Spleen (tissue), 13 donors: ENCODE measurements at places on chromosomes 12 and 14. TPM values are rescaled to one million over a fixed set of nuclear protein-coding genes. Genes with fewer than 3 reads are reported as not detected.

DNA sequence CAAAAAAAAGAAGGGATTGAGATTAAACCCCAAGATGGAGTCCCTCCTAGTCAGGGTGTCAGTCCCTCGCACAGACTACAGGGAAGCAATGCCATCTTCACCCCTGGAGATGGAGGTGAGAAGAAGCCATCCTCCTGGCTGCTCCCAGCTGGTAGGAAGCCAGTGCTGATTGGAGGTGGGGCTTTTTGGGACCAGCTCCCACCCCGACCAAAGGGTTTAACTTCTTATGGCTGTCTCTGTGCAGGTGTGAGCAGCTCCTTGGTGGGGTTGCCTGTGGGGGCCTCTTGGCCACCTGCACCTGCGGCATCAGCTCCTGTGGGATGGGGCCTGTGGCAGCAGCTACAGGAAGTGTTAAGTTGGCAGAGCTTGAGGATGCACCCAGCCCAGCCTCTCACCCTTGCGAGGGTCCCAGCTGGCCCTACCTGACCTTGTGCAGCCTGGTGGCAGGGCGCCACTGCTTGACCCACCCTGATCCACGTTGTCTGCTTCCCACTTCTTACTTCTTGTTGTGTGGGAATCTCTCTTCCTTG lies 3.8 kb upstream of the KRT86 start:
- H3K36me3 ChIP-seq = no peaks in the 10 kb centered on the region
- H3K27ac ChIP-seq = no peak overlapping the region
- H3K4me3 ChIP-seq = no peak overlapping the region
- no peaks in the 10 kb centered on the region for H3K27me3 ChIP-seq

DNA sequence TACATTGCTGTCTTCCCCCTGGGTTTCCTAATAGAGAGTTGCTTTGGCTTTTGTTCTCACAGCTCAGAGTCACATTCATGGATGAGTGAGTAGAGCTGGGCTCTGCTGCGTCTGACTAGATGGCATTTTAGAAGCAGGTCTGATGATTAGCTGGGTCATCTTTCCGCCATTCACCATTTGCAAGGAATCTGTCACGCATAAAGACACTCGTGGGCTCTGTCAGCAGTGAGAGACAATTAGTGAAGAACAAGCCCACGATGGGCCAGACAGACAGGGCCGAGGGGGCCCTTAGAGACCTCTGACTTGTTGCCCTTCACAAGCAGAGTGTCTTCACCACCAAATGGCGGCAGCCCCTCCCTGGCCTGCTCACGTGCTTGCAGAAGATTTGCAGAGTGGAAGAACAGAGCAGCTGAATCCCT lies 175.0 kb downstream of the CRADD start:
- no peak overlapping the region for H3K27ac ChIP-seq
- no peak overlapping the region for H3K4me3 ChIP-seq
- H3K36me3 ChIP-seq = no peaks in the 10 kb centered on the region
- no peak for DNase-seq
- H3K27me3 ChIP-seq = no peaks in the 10 kb centered on the region

DNA sequence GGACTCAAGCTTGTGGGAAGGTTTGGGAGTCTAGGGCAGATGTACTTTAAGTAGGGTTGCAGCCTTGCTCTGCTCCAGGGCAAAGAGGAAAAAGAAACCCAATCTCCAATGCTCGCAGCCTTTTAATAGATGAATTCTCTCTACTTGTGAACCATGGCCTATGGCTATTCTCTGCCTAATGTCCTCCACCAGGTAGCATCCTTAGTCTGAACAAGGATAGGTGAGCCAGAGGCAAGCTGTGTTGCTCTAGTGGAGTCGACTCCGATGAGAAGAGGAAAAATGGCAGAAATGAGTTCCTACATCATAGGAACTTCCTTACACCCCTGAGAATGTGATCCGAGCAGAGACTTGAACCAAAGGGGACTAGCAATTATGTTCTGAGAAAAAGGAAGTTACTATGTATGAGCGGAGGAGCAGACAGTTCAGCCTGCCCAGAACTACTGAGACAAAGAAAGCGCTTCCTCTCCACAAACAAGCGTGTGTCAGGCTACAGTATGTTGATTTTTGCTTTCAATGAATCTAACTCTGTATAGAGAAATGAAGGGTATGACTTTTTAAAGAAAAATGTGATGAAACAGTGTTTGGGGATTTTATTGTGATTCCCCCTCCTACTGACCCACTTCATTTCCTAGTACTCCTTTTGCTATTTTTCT lies 153.6 kb upstream of the ARID2 start:
- no peak for DNase-seq
- H3K27me3 ChIP-seq = no peaks in the 10 kb centered on the region

GRCh38 chr14:105760691-105761344 lies 234.4 kb downstream of the TMEM121 start:
- no peaks in the 10 kb centered on the region for H3K36me3 ChIP-seq
- DNase-seq = peak; percentile 52
- no peaks in the 10 kb centered on the region for H3K4me1 ChIP-seq
- H3K27me3 ChIP-seq = no peaks in the 10 kb centered on the region
- no peak overlapping the region for H3K27ac ChIP-seq

DNA sequence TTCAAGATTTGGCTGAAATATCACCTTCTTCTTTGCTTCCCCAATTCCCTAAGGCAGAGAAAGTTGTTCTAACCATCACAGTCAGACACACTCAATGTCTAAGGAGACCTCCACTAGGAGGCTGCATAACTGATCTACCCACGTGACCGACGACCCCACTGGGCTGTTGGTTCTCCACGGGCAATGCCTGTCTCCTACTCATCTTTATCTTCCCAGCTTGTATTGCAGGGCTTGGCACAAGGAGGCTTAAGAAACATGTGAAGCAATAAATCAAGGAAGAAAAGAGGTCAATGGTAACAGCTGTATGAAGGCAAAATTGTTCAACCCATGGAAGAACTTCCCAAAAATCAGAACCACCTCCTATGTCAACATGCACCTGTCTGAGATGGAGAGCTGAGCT lies 27.1 kb downstream of the NT5DC3 start:
- no peak overlapping the region for H3K4me3 ChIP-seq
- no peaks in the 10 kb centered on the region for H3K27me3 ChIP-seq
- no peak overlapping the region for H3K27ac ChIP-seq
- no peaks in the 10 kb centered on the region for H3K36me3 ChIP-seq
- no peak for DNase-seq

GRCh38 chr14:67856827-67857226 lies 37.2 kb downstream of the RAD51B start:
- H3K4me3 ChIP-seq = no peak overlapping the region
- H3K4me1 ChIP-seq = no peaks in the 10 kb centered on the region
- no peaks in the 10 kb centered on the region for H3K27me3 ChIP-seq
- no peak overlapping the region for H3K27ac ChIP-seq

DNA sequence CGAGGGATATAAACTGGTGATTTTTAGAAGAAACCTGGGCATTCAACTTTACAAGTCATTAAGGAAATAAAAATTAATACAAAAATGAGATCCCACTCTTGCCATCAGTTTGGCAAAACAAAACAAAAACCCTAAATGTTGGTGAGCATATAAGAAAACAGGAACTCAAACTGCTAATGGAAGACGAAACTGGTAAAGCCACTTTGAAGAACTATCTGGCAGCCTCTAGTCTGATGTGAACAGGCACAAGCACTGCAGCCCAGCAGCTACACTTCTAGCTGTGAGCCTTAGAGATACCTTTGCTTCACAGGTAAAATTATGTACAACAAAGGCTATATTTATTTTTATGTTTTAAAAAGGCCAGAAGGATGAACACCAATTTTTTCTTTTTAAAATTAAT lies 459.6 kb downstream of the ZFP36L1 start:
- peaks cover 13% of the 10 kb centered on the region for H3K4me1 ChIP-seq
- H3K4me3 ChIP-seq = no peak overlapping the region
- no peak for DNase-seq
- H3K27me3 ChIP-seq = no peaks in the 10 kb centered on the region
- H3K36me3 ChIP-seq = no peaks in the 10 kb centered on the region

GRCh38 chr14:58816416-58817115 lies 178.8 kb downstream of the DACT1 start:
- no peaks in the 10 kb centered on the region for H3K36me3 ChIP-seq
- no peak for DNase-seq
- H3K4me1 ChIP-seq = no peaks in the 10 kb centered on the region
- no peaks in the 10 kb centered on the region for H3K27me3 ChIP-seq

DNA sequence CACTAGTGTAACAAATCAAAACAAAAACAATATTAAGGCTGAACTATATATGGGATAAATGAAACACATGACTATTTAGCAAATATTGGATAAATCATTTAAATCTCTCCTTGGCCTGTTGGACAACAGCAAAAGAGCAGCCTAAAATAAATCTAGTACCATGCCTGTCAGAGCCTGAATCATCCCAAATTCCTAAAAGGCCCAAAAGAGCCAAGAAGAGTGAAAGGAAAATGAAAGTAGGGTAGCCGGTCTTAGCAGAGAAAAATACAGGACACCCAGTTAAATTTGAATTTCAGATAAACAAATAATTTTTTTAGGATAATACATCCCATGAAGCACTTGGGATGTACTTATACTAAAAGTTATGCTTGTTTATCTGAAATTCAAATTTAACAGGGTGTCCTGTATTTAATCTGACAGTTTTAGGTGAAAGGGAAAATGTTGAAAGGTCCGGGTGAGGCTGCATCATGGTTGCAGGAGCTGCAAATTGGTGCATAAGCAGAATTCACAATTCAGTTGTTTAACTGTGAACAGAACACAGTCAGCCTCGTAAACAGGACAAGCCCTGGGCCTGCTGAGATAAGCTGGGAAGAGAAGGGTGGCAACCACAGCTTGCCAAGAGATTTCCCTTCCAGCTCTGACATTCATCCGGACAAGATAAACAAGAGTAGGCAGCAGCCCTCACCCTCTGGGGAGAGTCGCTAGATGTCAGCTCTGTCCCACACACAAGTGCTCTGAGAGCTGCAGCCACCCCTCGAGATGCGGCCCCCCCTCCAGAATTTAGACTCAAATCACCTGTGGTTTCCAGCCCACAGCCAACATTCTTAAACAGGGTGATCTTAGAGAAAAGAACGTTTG lies 30.3 kb downstream of the DMAC2L start:
- no peaks in the 10 kb centered on the region for H3K27me3 ChIP-seq
- DNase-seq = peak; percentile 87
- peaks cover 34% of the 10 kb centered on the region for H3K36me3 ChIP-seq
- H3K4me1 ChIP-seq = peaks cover 52% of the 10 kb centered on the region
- H3K4me3 ChIP-seq = no peak overlapping the region

DNA sequence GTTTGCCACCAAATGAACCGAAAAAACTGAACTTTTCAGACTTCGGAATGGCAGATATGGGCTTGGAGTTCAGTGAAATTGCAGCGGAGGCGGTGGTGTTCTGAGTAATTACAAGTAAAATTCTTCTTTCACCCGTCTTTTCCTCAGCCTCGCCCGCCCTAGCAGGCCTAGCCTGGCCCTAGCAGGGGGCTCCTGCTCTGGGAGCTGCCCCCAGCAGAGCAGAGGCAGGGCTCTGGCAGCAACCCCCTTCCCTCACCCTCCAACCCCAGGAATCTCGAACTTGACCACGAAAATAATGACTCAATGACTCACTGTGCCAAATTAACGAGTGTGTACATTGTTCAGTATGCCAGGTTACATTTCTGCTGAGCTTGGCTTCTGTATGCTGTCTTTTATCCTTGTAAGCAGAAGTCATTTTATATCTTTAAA lies 1.1 kb downstream of the PAPLN start:
- H3K4me3 ChIP-seq = peak overlapping the region; percentile 38
- peak overlapping the region; percentile 75 for H3K27ac ChIP-seq
- H3K36me3 ChIP-seq = no peaks in the 10 kb centered on the region
- no peak for DNase-seq
- H3K27me3 ChIP-seq = no peaks in the 10 kb centered on the region

GRCh38 chr12:103499571-103499970 lies 3.8 kb upstream of the C12orf42 start:
- no peaks in the 10 kb centered on the region for H3K36me3 ChIP-seq
- DNase-seq = no peak
- no peaks in the 10 kb centered on the region for H3K27me3 ChIP-seq
- no peak overlapping the region for H3K27ac ChIP-seq

DNA sequence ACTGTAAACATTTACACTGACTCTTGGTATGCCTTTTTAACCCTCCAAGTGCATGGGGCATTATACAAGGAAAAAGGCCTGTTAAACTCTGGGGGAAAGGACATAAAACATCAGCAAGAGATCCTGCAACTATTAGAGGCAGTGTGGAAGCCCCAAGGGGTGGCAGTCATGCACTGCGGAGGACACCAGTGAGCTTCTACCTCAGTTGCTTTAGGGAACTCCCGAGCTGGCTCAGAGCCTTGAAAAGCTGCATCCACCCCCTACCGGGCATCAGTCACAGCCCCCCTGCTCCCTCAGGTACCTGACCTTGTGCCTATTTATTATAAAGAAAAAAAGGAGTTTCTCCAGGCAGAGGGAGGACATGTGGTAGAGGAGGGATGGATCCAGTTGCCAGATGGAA lies 695.6 kb upstream of the LMO3 start:
- no peak for DNase-seq
- H3K4me1 ChIP-seq = no peaks in the 10 kb centered on the region
- no peaks in the 10 kb centered on the region for H3K27me3 ChIP-seq
- H3K36me3 ChIP-seq = no peaks in the 10 kb centered on the region
- no peak overlapping the region for H3K27ac ChIP-seq
- H3K4me3 ChIP-seq = no peak overlapping the region

DNA sequence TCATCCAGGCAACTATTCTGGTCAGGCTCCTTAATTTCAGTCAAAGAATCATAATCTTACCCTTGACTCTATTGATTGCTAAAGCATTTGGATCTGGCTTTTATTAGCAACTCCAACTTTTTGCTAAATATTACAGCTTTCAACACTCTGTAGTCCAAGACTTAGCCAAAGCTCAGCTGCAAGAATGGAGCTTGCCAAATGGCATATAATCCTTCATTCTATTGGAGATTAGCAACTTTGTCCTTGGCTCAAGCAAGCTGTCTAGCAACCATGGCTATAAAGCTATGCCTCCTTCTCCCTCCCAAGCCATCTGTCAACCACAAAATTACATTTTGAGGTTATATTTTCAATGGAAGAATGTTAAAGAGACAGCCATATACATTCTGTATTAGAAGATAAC lies 23.1 kb upstream of the NID2 start:
- H3K27me3 ChIP-seq = peaks cover 5% of the 10 kb centered on the region
- no peaks in the 10 kb centered on the region for H3K36me3 ChIP-seq
- H3K4me1 ChIP-seq = no peaks in the 10 kb centered on the region

DNA sequence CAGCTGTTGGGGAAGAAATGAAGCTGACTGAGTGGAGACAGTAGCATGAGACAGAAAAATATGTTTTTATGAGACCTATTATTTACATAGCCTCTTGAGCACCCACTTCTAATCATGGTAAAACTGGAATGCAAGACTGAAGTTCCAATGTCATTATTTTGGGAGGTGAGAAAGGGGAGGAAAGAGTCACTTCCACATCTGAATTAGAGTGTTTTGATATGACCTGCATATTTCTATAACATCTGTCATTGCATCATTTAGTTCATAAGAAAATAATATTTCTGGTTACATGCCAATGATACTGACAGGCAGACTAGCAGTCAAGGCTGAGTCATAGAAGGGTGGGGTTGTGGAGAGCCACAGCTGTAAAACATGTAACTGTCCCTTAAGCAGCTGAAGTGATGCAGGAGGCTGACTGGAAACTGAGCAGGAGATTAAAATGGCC lies 26.7 kb downstream of the NTN4 start:
- H3K36me3 ChIP-seq = no peaks in the 10 kb centered on the region
- H3K4me1 ChIP-seq = peaks cover 28% of the 10 kb centered on the region
- DNase-seq = no peak
- H3K27ac ChIP-seq = peak overlapping the region; percentile 33
- H3K27me3 ChIP-seq = no peaks in the 10 kb centered on the region
- no peak overlapping the region for H3K4me3 ChIP-seq

LRRIQ1 gene
- polyA plus RNA-seq = 0.02 TPM
